ENCODE measurements at places on chromosomes 7 and 10.

DNA sequence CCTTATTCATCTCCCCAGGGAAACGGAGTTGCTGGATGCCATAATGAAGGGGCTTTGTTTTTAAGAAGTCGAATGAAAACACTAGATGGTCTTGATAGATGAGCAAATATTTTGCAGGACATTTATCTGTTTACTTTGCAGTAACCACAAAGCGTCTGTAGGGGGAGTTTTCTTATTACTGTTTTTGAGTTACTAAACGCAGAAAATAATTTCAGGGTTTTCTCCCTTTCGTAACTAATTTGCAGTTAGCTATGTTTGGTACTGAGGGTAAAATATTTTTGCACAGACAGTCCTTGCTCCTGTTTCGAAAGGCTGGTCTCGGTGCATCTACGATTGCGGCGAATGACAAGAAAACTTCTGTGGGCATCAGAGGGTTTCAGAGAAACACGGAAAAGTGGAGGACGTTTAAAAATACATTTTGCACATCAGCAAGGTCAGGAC, 505.6 kb upstream of the MKI67 start:
- DNase-seq, result peak; percentile 12

GRCh38 chr10:132099389-132100090, 33.8 kb downstream of the JAKMIP3 start:
- no peak for DNase-seq

- DNase-seq, result no peak
These were observed 356.9 kb upstream of the PRKCQ start for GRCh38 chr10:6936931-6937330.

GRCh38 chr7:149828357-149829309, 9.5 kb upstream of the ZNF862 start:
- no peak for DNase-seq

GRCh38 chr10:106714734-106715555, 449.6 kb downstream of the SORCS1 start:
- DNase-seq, result no peak

Data from HuH-7 (cell line).